ENCODE measurements at places on chromosomes 6 and 20.
A peak's percentile ranks its signal among the peaks of the same experiment; 100 is the strongest.

- no peak for DNase-seq
Measured at GRCh38 chr6:41451515-41452163, 94.5 kb upstream of the FOXP4 start.

GRCh38 chr20:21052686-21053001 is 53.5 kb downstream of the LINC00237 start:
- no peak for DNase-seq

GRCh38 chr20:37192137-37192854 is 12.9 kb upstream of the MROH8 start:
- DNase-seq = peak; percentile 41

DNA sequence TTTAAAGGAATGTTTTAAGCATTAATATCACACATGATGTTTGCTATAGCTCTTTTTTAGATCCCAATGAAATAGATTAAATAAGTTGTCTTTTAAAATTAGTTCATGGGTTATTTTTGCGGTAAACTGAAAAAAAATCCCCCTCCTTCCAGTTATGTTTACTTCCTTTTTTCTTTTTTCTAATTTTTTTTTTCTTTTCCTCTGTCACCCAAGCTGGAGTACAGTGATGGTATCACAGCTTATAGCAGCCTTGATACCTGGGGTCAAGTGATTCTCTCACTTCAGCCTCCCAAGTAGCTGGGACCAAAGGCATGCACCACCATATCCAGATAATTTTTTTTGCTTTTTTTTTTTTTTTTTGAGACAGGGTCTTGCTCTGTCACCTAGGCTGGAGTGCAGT is 17.8 kb upstream of the SCAF8 start:
- no peak for DNase-seq

DNA sequence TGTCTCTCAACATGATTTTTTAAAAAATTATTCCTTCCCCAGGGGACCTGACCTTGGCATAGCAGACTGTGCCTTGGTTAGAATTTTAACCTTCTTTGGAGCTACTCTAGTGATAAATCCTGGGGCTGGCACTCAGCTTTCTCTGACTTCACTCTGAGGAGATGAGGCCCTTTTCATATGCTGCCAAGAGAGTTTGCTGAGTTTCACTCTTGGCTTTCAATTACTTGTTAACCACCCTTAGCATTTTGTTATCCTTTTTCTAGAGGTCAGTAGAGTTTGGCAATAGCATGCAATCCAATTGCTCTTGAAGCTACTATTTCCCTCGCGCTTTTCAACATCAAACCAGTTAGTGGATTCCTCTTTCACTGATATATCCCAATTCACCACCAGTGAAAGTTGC is 920.3 kb downstream of the EYS start:
- no peak for DNase-seq

DNA sequence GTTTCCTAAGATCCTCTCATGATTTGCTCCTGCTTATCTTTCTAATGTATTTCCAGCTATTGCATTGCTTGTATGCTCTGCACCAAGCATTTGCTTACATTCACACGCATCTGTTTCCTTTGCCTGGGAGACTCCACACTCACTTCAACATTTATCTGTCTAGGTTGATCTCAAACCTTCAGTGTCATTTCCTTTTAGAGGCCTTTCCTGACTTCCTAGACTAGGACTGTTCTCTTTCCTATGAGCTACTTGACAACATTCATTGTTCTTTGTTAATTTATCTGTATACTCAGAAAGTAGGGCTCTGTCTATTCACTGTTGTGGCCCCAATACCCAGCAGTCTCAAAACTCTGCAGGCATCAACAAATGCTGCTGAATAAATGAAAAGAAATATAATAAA is 84.4 kb downstream of the WASF1 start:
- no peak for DNase-seq

- no peak for DNase-seq
Measured at GRCh38 chr6:156545931-156546330, 231.2 kb upstream of the ARID1B start.

GRCh38 chr6:148470606-148471465 is 128.2 kb downstream of the SASH1 start:
- no peak for DNase-seq

DNA sequence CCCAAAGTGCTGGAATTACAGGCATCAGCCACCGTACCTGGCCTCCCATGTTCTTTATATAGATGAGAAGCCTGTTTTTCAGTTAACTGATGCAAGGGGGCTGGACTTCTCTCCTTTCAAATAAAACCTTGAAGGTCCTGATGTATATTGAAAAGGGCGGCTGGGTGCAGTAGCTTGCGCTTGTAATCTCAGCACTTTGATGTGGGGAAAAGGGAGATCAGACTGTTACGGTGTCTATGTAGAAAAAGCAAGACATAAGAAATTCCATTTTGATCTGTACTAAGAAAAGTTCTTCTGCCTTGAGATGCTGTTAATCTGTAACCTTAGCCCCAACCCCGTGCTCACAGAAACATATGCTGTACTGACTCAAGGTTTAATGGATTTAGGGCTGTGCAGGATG is 16.1 kb upstream of the SAMHD1 start:
- DNase-seq = no peak

- no peak for DNase-seq
Measured at GRCh38 chr20:8805737-8806442, 263.0 kb upstream of the PLCB4 start.

GRCh38 chr6:161035182-161035980 is 43.8 kb downstream of the MAP3K4 start:
- no peak for DNase-seq

- no peak for DNase-seq
Measured at GRCh38 chr6:30681766-30682142, 4.7 kb downstream of the PPP1R18 start.

DNA sequence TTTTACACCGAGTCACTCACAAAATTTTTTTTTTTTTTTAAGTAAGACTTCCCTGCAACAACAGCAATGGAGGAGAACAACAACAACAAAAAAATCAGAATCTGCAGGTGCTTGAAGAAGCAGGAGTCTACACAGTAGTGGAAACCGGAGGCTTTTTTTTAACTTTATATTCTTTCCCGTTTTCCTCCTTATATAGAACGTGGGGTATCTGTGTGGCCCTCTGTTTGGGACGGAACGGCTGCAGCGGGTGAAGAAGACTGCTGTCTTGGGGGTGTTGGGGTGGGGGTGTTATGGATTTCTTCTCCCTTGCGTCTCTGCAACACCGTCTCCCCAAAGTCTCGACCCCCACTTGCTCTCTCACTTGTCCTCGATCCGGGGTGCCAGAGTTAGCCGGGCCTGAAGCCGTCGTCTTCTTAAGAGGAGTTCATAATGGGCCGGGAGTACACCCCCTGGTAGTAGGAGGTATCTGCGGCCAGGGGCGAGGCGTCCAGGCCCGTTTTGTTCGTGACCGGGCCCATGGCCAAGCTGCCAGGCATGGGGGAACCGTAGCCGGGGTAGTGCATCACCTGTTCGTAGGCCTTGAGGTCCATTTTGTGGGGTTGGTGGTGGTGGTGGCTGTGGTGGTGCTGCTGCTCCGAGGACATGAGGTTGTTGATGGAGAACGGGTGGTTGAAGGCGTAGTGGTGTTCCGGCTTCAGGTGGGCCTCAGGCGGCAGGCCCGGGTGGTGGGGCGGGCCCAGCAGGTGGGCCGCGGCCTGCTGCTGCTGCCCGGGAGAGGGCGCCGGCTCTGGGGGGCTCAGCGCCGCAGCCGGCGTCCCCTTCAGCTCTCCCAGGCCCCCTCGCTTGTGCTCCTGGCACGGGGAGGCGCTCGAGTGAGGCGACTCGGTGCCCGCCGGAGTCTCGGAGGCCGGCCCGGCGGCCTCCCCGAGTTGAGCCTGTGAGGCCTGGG is 2.7 kb downstream of the FOXA2 start:
- DNase-seq = no peak

DNA sequence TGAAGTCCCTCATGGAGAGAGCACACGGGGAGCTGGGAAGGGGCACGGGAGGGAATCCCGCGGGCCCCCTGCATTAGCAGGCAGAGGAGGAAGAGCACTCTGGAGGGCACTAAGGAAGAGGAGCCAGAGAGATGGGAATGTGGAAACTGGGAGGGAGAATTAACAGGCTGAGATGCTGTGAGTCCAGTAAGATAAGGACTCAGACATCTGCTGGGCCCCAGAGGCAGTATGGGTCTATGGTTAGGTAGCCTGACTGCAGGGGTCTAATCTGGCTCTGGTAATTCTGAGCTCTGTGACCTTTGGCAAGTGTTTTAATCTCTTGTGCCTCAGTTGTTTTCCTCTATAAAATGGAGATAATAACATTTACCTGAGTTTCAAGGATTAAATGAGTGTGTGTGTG is 15.7 kb upstream of the SRSF3 start:
- no peak for DNase-seq

DNA sequence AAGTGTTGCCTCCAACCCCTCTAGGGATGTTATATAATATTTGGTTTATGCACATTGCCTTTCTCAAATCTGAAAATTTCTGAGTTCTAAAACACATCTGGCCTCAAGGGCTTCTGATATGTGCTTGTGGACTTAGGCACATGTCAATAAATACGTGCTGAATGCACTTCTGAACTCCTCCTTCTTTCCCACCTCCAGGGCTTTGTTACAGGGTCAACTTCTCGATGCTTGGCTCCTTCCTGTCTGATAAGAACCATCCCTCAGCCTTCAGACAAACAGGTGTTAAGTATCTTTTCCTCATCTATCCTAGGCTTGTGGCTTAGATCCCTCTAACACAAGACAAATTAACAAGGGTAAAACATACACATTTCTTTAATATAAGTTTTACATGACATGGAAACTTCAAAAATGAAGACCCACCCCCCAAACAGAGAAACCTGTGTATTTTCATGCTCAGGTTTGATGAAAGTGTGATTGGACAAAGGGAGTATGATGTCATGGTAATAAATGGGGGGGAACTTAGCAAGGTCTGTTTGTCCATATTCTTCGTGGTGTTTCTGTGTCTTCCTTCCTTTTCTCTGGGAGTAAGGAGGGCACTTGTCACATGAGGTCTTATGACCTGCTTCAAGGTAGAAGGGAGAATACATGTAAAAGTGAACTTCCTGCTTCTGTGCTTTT is 326.9 kb downstream of the CD83 start:
- DNase-seq = no peak

GRCh38 chr6:99821164-99821563 is 172.9 kb downstream of the MCHR2 start:
- DNase-seq = no peak

GRCh38 chr20:41177636-41178035 is 40.3 kb downstream of the PLCG1 start:
- DNase-seq = no peak

GRCh38 chr20:20224806-20225205 is 143.1 kb upstream of the INSM1 start:
- no peak for DNase-seq

- DNase-seq = no peak
Measured at GRCh38 chr6:39193201-39193791, 36.0 kb downstream of the KCNK5 start.

DNA sequence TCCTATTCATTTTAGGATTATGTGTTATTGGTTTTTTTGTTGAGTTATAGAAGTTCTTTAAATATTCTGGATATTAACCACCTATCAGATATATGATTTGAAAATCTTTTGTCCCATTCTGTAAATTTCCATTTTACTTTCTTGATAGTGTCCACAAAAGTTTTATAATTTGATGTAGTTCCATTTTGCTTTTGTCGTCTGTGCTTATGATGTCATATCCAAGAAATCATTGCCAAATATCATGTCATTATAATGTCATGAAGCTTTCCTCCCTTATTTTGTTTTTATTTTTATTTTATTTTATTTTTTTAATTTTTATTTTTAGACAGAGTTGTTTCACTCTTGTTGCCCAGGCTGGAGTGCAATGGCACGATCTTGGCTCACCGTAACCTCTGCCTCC is 21.0 kb upstream of the NANP start:
- DNase-seq = no peak

All from stimulated activated CD8-positive, alpha-beta memory T cell treated with anti-CD3 and anti-CD28 coated beads, Interleukin-15, amount 100 ng/mL, for 48 hours (primary cell).